Mesenchymal stem cell (in vitro differentiated cells and primary cell): ENCODE measurements at places on chromosomes 1 and 21.

- DNase-seq, result no peak
Measured at GRCh38 chr1:171922999-171923398, 81.7 kb downstream of the DNM3 start.

DNA sequence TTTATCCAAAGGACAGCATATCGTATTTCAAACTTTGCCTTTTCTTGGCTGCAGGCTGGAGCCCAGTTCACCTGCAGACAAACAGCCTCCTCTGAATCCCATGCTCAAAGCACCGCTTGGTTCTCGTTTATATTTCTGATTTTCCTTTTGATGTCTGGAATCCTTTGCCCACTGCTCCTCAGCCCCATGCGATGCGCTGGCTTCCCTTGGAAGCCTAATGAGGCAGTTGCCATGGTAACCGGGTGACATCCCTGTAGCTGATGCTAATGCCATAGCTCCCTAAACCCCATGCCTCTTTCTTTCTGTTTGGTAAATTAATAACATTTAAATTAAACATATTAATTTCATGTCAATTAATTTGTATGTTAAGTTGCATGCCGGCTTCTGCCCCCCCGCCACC, 327.1 kb downstream of the PRDM2 start:
- DNase-seq, result no peak

DNA sequence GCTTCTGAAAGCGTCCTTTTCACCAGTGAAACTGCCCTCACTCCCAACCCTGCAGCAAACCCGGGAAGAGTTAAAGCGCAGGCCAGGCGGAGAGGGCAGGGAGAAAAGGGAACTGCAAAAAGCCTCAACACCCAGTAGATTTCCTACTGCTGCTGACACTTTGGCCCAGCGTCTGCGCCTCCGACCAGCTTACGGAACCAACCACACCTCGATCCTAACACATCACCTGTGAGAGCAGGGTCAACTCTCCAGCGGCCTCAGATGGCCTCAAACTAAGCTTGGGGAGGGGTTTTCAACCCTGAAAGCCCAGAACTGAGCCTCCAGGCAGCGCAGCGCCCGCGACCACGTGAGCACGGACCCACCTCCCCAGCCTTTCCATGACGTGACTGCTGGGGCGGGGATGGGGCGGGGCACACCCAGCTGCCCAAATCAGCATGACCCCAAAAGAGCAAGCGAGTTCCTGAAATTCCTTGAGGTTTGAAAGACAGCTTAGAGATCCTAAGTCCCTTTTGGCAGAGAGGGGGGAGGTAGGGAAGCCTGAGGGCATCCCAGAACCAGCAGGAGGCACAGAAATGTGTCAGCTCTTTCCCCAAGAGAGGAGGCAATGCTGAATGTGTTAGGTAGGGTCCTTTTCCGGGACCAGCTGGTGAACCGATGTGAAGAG, 59.1 kb downstream of the ITPKB start:
- DNase-seq, result peak; percentile 81

DNA sequence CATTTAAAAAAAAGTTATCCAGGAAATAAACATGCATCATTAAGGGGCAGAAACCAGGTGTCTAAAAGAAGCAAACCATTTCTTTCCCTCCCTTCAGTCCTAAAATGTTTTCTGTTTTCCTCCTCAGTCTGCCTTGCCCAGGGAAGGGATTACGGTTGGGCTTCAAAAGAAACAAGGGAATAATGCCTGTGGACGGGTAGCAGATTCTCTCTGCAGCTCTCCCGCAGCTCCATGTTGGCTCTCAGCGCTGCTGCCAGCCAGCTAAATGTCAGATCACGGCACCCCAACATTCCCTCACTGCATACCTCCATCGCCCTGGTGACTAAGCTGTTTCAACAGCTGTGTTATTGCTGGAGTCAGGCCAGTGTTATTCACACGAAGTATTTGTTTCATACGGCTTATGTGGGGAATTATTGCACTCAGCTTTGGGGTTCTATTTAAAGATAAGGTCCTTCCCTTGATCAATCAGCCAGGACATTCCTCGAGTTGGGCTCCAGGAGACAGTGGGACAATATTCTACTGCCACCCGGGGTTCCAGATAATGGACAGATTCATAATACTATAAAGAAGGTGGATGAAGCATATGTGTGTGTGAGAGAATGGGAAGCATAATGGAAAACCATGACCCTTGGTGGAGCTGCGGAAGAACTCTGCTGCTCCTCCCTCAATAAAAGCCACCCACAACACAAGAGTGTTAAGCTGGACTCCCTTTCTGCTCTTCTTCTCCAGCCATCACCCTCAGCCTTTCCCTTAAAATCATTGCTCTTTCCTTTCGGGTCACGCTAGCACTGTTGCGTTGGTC, 58.2 kb downstream of the WLS start:
- peak; percentile 91 for DNase-seq

DNA sequence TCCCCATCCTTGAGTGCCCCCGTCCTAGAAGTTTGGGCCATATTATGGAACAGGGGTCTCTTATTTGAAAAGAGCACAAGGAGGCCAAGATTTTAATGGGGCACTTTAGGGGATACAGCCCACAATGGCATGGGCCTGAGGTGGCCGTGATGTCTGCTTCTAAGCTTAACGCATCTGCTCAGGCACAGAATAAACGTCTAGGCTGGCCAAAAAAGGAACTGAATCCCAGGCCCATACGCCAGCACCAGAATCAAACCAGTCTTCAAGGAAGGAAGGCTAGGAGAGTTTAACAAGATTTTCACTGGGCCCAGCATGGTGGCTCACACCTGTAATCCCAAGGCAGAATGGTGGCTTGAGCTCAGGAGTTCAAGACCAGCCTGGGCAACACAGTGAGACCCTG, 9.2 kb upstream of the SARS1 start:
- DNase-seq, result no peak

GRCh38 chr21:39006571-39007311, 176.5 kb downstream of the PSMG1 start:
- DNase-seq, result no peak

- no peak for DNase-seq
Measured at GRCh38 chr1:154810571-154810970, 59.5 kb downstream of the KCNN3 start.

- no peak for DNase-seq
Measured at GRCh38 chr1:61269602-61270001, 187.2 kb downstream of the NFIA start.

DNA sequence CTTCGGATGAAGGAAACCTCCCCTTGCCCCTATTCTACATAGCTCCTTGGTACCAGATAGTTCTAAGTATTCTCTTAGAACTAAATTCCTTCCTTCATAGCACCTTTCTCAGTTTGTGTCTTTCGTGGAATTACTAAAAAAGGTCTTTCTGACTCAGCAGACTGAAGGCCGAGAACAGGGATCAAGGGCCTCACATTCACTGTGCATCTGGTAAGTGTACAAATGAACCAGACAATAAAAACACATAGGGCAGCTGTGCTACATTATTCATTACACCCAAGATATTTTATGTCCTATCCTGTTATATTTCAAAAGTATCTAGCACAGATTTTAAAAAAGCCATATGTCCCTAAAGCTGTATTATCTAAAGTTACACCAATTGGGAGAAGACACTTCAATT, 62.9 kb upstream of the HP1BP3 start:
- DNase-seq, result no peak

- DNase-seq, result no peak
Measured at GRCh38 chr1:221888801-221889200, 146.9 kb upstream of the DUSP10 start.

- peak; percentile 28 for DNase-seq
Measured at GRCh38 chr21:16082038-16082816, 352.4 kb downstream of the USP25 start.

GRCh38 chr1:107689159-107689558, 275.8 kb downstream of the VAV3 start:
- DNase-seq, result peak; percentile 1

- peak; percentile 46 for DNase-seq
Measured at GRCh38 chr1:19232524-19232846, 18.8 kb downstream of the EMC1 start.

GRCh38 chr1:243217349-243217748, 37.7 kb downstream of the CEP170 start:
- DNase-seq, result no peak

DNA sequence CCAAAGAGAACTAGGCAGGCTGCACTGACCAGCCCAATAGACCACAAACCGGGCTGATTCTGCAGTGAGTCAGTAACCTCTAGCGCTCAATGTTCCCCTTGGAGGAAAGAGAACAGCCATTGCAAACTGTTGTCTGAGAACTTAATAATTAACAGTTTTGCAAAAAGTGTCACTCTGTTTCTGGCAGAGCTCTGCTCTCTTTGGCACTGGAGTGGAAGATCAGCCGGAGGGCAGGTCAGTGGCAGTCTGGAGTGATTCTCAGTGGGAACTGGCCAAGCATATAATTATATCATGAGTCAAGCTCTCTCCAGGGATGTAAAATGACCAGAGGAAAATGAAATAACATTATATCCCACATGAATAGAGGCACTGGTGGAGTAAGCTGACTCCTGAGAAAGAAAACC, 238.3 kb downstream of the HLX start:
- peak; percentile 84 for DNase-seq

GRCh38 chr1:201429736-201430501, 8.4 kb upstream of the TNNI1 start:
- DNase-seq, result no peak

DNA sequence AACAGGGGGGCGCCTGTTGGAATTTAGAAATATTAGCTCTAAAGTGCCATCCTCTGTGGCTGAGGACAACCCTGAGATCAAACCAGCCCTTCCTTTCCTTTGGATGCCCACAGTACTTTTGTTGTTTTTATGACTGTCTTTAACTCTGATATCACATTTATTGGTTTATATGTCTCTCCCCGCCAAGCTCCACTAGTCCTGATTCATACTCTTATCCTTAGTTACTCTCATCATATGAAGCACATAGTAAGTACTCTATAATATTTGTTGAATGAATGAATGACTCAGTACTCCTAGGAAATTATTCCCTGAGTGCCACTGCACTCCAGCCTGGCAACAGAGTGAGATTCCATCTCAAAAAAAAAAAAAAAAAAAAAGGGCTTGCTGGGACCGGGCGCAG, 22.6 kb upstream of the NRDC start:
- no peak for DNase-seq

DNA sequence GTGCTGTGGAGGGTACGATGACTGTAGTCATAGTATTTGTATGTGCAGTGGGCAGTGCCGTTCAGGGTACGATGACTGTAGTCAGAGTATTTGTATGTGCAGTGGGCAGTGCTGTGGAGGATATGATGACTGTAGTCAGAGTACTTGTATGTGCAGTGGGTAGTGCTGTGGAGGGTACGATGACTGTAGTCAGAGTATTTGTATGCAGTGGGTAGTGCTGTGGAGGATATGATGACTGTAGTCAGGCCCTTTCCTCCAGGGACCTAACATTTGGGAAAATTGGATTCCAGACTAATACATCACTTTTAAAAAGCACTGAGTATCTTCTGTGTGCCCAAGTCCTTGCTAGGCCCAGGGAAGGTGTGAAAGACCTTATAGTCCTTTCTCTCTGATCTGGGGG, 2.9 kb downstream of the ZNF672 start:
- no peak for DNase-seq

- DNase-seq, result no peak
Measured at GRCh38 chr1:117032681-117033539, 27.2 kb upstream of the TTF2 start.

- no peak for DNase-seq
Measured at GRCh38 chr1:202285908-202286307, 55.8 kb downstream of the UBE2T start.

DNA sequence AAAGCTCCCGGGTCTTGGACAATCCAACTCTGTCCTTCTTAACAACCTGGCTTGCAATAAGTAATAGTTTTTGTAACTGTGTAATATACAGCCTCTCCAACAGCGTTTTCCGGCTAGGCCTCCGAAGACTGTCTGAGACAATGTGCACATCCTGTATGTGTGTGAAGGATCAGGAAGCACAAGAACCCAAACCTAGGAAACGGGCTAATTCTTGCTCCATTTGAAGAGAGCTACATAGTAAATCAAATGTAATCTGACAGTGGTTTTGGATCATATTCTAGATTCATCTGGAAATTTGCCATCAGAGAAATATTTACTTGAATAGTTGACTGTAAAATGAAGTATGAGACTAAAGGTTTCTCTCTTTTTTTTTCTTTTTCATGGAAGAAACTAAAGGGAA, 1.2 kb downstream of the GPR52 start:
- DNase-seq, result no peak

DNA sequence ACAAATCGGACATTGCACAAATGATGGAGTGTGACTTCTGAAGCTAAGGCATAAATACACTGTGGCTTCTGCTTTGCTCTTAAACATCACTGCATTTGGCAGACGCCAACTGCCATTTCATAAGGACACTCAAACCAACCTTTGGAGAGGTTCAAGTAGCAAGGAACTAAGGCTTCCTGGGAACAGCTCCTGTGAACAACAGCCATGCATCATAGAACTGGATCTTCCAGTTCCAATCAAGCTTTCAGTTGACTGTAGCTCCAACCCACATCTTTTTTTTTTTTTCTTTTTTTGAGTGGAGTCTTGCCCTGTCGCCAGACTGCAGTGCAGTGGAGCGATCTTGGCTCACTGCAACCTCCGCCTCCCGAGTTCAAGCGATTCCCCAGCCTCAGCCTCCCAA, 10.7 kb upstream of the HUNK start:
- DNase-seq, result no peak

DNA sequence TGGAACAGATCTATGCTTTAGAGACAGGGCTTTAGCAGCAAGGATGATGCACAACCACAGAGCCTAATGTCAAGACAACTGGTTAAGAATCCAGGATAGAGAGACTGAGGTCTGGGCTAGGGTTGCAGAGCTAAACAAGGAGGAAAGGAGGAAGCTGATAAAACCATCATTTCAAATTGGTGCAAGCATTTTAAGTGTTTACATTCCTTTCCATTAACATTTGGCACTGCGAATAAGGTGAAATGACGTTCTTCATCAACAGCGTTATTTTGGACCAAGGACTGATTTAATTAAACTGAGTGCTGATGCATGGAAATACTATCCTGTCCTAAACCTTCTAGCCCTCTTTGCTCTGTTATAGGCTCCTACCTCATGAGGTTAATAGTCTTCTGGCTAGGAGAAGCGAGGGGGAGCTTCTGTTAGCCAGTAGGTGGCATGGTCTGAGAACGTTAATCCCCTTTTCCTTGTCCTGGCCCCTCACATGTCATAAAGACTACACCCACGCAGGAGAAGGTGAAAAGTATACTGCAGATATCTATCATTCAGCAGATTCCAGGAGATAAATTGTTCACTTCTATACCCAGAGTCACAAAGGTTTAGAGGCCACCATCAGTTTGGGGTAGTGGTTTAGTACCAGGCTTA, 7.6 kb upstream of the C1orf21 start:
- DNase-seq, result no peak

GRCh38 chr1:242544071-242544470, 19.6 kb upstream of the PLD5 start:
- DNase-seq, result no peak

GRCh38 chr1:204828352-204828850, 42.3 kb upstream of the NFASC start:
- peak; percentile 9 for DNase-seq
